ENCODE measurements at places on chromosomes 1 and 21.

DNA sequence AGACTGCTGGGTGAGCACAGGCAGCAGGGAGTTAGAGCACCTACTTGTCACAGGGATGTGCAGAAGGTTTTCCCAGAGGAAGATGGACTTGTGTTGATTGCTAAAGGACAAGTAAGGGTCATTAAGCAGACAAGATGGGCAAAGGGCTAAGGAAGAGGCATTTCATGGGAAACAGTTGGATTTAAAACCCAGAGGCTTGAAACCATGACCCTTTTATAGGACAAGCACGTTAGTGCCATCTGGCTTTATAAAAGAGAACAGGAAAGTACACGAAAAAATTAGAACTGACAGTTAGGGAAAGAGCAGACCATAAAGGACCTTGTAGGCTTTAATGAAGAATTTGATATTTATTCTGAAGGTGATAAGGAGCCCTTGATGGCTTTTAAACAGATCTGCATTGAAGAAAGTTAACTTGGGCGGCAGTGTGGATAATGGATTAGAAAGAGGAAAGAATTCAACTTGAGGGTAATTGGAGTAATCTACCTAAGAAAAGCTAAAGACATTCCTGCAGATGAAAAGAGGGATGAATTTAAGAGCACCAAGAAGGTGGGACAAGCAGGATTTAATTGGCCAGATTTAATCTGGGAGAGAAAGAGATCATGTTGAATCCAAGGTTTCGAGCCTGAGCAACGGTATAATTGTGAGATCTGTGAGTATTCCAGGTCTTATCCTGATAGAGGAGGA lies 68.6 kb downstream of the ZC3H11B start:
- no peak for DNase-seq

DNA sequence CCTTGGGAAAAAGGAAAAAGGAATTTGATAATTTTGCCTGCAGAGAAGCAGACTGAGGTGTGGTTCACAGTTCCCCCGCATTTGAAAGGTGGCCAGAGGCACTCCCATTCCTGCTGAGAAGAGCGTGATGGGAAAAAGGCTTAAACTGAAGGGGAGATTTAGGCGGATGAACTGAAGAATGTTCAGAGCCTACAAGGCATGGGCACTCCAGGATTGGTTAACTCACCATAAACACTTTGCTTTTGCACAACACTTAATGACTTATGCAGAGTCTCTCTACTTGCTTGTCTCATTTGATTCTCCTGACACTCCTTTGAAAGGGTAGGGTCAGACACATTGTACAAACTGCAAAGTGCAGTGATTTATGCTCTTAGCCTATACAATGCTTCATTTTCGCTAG lies 119.6 kb upstream of the RUNX1 start:
- DNase-seq: no peak

DNA sequence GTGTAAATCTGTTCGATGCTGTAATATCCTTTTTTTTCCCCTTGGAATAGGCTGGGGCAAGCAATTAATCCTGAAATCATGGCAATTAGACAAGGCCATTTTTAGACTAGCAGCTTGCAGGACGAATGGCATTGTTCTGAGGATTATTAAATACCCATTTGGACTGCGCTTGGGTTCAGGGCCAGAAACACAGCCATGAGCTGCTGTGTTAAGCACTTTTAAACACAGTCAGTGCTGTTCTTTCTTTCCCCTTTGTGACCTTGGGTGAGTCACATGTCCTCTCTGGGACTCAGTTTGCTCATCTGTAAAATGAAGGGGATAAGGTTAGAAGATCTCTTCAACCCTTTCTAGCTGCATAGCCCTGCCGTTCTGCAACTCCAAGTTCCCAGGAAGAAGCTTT lies 58.6 kb upstream of the C8B start:
- DNase-seq: no peak

GRCh38 chr1:169186106-169186505 lies 79.6 kb downstream of the ATP1B1 start:
- DNase-seq: no peak

GRCh38 chr1:15080328-15081007 lies 73.1 kb upstream of the TMEM51 start:
- no peak for DNase-seq

DNA sequence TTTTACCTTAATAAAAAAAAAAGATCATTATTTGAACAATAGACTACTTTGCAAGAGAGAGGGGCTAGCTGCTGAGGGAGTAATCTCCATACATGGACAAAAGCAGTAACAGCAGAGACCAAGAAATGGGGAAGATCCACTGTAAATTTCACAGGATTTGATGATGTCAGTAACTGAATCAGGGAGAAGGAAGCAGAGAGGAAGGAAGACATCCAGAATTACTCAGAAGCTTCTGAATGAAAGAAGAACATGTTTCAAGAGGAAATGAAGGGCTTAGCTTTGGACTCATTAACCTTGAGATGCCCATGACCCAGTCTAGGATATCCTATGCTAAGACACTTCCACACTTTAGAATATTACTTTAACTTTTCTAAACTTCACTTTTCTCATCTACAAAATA lies 60.4 kb downstream of the SLC44A5 start:
- DNase-seq: no peak

DNA sequence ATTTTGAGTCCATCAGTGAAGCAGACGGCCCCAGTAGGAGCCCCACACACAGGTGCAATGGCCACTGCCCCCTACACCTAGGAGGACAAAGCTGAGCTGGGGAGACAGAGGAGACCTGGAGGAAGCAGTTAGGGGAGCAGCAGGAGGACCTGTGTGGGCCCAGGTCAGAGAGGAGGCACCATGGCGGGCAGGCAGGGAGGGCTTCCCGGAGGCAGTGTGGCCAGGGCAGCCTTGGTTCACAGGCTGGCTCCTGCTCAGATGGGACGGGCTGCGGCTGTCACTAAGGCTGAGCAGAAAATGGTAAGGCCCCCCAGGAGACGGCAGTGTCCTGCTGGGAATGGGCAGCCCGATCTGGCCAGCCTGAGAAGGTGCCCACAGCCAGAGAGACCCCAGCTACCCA lies 15.4 kb downstream of the MEGF6 start:
- DNase-seq: no peak

DNA sequence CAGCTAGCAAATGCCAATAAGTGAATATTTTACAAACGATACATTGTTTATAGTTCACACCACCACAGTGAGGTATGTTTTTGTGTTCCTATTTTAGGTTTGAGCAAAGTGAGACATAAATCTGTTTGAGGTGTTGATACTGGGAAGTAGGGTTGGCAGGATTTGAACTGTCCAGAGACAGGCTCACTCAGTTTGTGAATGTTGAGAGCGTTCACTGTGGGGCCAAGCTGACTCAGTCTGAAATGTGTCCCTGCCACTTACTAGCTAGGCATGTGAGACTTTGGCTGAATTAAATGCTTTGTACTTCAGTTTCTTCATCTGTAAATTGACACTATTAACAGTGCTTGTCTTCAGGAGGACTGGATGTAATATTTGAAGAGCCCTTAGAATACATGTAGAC lies 35.1 kb downstream of the DIRAS3 start:
- no peak for DNase-seq

DNA sequence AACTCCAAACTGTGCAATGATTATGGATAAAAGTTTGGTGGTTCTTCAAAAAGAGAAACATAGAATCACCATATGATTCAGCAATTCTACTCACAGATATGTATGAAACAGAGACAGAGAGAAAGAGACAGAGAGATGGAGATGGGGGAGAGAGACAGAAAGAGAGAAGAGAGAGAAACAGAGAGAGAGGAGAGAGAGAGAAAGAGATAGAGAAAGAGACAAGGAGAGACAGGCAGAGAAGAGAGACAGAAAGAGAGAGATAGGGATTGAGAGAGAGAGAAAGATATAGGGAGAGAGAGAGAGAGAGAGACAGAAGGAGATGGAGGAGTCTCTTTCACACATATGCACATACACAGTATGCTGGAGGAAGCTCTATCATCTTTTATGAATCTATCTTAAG lies 87.8 kb downstream of the DISC1 start:
- no peak for DNase-seq
